ENCODE measurements at places on chromosomes 12 and 14.
A peak's percentile ranks its signal among the peaks of the same experiment; 100 is the strongest.

DNA sequence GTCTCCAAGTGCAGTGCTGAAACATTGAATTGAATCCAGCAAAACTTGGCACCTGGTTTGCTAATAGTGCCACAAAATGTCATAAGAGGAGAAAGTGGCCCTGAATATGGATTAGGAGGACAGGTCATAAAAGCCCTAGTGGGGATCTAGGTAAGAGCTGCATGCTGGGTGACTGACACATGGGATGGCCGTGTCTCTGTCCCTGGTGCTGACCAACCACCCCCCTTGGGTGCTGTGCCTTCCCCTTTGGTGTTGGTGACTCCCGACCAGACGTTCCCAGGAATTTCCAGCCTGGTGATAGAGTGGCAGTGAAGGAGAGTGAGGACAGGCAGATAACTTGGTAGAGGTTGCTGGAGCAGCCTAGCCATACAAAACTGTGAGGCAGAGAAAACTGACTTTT, 142.8 kb downstream of the VRK1 start:
- DNase-seq = peak; percentile 5

- no peak for DNase-seq
Observed at GRCh38 chr12:70609739-70610491, 27.3 kb downstream of the PTPRB start.

DNA sequence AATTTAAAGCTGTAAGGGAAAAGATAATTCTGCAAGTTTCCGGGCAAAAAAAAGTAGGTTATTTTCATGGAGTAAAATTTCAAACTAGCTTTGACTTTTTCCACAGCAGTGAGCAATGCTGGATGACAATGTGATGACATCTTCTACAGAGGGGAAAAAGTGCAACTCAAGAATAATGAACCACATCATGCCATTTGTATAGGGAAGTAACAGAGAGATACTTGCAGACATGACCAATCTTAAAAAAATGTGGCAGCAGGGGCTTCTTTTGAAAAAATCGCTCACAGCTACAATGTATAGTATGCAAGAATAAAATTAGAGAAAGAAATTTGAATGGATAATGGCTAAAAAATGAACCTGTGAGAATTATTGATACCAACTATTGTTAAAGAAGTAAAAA, 115.5 kb downstream of the DHRS2 start:
- DNase-seq = no peak

DNA sequence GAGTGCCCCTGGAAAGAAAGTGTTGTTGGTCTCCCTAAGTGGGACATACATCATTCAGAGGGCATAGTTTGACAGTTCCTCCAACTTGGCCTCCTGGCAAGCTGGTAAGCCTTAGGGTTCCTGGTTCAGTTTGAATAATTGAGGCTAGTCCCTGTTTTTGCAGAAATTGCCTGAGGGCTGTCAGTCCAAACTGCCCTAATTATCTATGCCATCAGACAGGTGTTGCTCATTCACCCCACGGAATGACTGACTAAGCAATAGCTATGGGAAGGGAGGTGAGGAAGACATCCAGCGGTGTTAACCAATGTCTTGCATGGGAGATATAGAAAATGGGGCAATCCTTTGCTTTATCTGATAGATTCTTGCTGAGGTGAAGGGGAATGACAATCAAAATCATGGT, 37.6 kb downstream of the SPTSSA start:
- no peak for DNase-seq

DNA sequence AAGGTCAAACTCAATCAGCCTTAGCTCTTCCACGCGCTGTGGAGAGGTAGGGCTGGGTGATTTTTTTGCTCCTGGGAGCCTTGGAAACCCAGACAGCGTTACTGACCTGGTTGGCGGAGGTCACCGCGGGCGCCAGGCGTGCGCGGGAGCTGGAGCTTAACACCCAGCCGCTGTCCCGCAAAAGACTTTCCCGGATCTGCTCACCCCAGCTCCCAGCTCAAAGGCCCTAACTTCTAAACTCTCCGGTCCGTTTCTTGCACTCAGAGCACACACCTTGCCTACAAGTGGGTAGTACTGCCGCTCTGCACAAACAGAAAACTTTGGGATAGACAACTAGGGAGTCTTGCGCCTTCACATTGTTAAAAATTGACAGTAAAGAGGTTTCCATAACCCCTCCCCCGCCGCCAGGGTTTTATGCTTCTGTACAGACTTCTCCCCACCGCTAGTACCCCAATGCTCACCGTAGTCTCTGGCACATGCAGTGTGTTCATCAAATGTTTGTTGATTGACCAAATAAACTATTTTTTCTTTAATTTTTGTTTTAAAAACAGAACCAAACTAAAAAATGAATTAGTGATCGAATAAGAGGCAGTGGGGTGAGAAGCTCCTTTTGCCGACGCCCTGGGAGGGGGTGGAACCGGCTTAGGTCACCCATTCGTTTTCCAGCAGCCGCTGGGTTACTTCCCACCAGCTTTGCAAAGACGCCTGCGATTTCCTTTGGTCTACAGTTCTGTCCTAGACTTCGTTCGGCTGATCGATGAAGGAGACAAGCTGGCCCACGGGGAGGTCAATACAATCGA, 12.7 kb upstream of the TBX3 start:
- DNase-seq = no peak

DNA sequence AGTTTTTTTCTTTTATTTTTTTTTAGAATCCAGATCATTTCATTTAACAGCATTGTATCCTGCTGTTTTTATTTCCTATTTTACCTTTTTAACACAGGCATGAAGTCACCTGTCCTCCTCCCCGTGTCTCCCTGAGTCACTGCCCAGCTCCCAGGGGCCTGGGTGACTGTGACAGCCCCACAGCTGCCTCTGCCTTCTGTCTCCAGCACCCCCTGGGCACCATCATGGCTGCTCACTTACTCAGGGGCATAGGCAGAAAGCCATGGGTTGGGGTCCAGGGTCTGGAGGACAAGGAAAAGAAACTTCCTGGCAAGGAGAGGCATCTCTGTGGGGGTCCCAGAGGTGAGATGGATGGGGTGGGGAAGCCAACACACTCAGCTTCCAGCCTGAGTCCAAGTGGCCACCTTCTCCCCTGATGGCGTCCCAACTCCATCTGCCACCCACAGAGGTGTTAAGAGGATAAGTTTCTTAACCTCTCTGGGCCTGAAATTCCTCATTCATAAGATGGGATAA, 25.3 kb downstream of the TMEM63C start:
- DNase-seq = no peak

DNA sequence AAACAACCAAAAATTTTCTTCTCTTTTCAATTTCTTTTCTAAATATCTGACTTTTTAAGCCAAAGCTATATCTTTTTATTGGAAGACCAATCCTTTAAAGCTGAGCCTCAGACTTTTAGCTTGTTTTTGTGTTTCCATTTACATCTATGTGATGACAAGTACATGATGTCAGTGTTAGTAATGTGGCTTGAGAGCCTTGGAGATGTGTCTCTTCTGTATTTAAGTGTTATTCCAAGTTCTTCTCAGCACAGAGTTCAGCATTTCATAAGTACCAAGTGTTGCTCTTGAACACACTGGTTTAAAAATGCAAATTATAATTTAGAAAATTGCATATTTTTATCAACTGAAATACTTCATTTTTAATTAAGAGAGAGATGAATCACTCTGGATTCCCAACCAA, 948.9 kb upstream of the FLRT2 start:
- no peak for DNase-seq

DNA sequence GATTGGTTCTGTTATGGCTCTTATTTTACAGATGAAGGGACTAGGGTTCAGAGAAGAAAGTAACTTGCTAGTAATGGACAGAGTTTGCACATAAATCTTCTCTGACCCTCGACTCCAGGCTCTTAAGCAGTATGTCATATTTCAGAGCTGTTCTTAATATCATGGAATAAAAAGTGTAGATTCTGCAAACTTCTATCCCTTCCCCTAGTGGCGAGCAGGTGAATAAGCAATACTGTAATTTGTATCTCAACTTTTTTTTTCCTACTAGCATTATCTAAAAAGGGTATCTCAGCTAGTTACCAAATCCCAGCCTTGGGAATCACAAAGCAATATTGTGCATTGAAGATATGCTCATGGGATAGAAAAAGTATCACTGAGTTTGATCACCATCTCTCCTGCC, 83.2 kb downstream of the ANO4 start:
- peak; percentile 16 for DNase-seq

DNA sequence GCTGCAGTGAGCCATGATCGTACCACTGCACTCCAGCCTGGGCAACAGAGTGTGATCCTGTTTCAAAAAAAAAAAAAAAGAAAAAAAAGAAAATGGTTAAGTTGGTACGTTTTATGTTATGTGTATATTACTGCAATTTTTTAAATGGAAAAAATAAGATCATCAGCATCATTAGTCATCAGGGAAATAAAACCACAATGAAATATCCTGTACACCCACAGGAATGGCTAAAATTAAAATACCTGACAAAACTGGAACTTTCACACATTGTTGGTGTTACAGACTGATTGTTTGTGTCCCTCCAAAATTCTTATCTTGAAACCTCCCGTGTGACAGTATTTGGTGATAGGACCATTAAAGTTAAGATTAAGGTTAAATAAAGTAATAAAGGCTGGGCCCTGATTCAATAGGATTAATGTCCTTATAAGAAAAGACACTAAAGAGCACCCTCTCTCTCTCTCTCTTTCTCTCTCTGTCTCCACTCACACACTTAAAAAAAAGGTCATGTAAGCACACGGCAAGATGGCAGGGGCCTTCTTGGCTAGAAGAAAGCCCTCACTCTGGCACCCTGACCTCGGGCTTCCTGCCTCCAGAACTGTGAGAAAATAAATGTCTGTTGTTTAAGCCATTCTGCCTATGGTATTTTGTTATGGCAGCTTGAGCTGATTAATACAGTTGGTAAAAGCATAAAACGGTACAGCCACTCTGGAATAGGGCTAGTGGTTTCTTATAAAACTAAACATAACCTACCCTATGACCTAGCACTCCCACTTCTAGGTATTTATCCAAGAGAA, 48.3 kb upstream of the ZFP36L1 start:
- DNase-seq = no peak

GRCh38 chr12:129657179-129657578, 246.6 kb downstream of the TMEM132D start:
- DNase-seq = no peak

GRCh38 chr12:31589598-31589903, 1.4 kb downstream of the DENND5B start:
- peak; percentile 85 for DNase-seq

- no peak for DNase-seq
Observed at GRCh38 chr14:64387232-64387781, 846 bp upstream of the MTHFD1 start.

DNA sequence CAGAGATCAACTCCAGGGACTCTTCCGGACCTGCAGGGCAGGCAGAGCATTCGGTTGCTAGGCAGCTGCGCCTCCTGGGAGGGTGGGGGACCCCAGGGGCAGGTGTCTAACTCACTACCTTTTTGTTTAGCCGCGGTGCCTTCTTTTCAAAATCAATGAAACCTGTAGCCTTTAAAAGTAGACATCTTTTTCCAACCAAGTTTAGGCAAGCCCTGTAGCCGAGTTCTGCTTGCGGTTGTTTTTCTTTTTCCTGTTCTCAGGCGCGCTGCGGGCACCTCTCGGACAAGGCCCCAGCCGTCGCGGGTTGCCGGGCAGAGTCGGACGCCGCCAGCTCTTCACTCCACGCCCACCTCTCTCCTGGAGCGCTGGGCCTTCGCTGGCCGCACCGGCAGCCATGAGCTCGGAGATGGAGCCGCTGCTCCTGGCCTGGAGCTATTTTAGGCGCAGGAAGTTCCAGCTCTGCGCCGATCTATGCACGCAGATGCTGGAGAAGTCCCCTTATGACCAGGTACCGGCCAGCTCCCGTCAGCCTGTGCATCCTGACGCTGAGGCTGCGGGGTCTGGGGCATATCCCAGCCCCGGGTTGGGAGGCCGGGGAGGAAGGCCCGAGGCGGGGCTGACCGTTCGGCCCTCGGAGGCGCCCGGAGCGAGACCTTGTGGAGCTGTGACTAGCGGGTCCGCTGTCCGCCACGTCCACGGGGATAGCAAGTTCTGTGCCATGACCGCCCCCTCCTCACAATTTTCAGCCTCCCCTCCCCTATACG, at the start of gene TTC8:
Gene TTC8 (plus strand): TSS at position 338 of the 764 bp plus-strand sequence. CDS start 57 bp downstream, at position 395.
- DNase-seq = peak; percentile 88

DNA sequence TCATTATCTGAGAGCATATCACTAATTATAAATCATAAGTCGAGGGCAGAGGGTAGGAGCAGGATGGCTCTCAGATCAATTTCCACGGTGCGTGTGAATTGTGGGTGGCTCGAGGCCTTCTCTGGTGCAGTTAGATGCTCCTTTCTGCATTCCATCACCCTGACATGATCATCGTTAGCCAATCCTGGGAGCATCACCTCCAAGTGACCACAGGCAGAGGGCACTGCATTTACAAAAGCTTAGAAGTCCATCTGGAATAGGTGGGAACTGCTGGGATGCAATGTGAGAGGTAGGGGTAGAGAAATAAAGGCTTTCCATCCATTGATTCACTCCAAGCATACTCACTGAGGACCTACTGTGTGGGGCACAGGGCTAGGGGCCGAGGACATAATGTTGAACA, 538.2 kb upstream of the TBX3 start:
- DNase-seq = no peak

DNA sequence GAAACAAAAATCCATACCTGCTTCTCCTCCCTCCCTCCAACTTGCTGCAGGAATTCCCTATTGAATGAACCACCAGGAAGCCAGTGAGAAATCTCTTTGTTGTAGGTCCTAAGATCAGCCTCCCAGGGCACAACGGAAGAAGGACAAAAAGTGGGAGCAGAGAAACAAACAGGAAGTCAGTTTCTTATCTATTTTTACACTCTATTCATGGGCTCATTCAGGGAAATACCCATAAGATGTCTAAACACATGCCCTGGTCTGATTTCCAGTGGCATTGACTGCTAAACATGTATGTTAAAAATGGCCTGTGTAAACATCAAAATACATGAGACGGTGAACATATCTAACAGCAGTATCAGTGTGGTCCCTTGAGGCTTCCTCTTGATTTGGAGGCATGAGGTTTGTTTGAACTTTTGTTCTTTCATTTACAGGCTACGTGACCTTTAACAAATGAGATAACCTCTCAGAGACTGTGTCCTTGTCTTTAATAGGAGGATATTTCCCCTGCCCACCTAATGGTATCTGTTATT, 18.8 kb downstream of the GPR65 start:
- no peak for DNase-seq

- no peak for DNase-seq
Observed at GRCh38 chr12:48459259-48459658, 13.1 kb upstream of the ANP32D start.

GRCh38 chr14:32596390-32596789, 267.3 kb downstream of the AKAP6 start:
- DNase-seq = no peak

GRCh38 chr14:34770901-34771300, 56.5 kb upstream of the CFL2 start:
- DNase-seq = no peak

GRCh38 chr14:61615743-61616523, 79.4 kb upstream of the HIF1A start:
- no peak for DNase-seq

Data from NAMALWA (cell line).